Amniotic epithelial cell (primary cell): ENCODE measurements at places on chromosomes 2 and 18.
A peak's percentile ranks its signal among the peaks of the same experiment; 100 is the strongest.

DNA sequence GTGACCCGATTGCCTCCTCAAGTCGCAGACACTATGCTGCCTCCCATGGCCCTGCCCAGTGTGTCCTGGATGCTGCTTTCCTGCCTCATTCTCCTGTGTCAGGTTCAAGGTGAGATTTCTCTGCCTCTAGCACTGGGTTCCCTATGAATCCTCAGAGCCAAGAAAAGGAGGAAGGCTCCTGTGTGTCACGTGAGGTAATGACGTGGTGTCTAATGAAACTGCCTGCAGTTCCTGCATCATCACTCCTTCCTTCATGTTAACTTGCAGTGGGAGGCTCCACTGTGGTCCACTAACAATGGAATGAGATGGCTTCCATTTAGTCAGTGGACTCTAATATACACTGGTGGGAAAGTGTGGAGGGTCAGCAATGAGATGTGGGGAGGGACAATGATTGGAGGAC lies 559 bp downstream of the REG3G start:
- DNase-seq = no peak

- DNase-seq = peak; percentile 40
Measured at GRCh38 chr2:287471-287885, 413 bp downstream of the ALKAL2 start.

DNA sequence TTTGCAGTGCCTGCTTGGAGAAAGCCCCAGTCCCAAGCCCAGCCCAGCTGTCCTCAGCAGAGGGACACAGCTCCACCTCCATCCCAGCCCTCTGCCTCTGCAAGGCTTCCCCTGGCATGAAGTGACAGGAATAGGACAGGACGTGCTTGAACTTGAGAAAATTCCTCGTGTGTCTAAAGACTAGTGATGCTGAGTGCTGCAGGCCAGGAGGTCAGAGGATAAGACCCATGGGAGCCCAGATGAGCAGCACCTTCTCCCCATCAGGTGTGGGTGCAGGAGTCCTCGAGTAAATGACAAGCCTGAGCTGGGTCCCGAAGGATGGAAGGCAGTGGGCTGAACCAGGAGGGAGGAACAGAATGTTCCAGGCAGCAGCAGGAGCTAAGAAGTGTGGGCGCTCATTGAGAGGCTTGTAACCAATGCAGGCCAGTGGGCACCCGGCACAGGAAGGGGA lies 67.8 kb upstream of the UXS1 start:
- no peak for DNase-seq

DNA sequence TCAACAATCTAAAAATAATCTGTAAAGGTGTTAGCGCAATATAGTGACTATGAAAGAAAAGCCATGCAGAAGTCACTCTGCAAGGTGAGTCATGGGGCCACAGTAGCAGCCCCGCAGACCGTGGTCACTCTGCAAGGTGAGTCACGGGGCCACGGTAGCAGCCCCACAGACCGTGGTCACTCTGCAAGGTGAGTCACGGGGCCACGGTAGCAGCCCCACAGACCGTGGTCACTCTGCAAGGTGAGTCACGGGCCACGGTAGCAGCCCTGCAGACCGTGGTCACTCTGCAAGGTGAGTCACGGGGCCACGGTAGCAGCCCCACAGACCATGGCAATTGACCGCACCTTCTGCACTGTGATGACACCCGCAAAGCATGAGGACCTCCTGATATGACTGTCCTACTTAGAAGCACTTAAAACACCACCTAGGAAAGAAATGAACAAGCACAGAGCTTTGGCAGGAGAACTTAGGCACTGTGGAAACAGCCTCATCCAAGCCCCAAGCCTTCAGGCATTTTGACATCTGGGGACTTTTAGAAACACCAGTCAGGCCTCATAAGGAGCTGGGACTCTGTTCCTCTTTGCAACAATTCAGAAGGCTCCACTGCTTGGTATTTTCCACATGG lies 70.1 kb downstream of the LDLRAD4 start:
- DNase-seq = no peak

DNA sequence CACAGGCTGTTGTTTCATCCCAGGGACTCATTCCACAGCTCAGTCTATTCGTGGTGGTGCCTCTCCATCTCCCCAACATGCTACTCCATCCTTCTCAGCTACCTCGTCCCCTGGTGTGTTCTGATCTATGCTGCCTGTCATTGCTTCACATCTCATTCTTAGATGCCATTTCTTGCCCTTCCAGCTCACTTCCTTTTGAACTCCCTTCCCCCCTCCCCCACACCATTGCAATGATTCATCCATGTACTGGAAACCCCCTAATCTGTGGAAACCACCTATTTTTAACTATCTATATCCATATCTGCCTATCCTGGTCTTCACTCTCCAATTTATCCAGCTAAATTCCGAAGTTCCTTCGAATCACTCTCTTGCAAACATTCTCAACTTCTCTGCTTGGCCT lies 65.7 kb upstream of the PARD3B start:
- DNase-seq = peak; percentile 13

GRCh38 chr2:60932954-60933353 lies 51.6 kb downstream of the REL start:
- DNase-seq = no peak

DNA sequence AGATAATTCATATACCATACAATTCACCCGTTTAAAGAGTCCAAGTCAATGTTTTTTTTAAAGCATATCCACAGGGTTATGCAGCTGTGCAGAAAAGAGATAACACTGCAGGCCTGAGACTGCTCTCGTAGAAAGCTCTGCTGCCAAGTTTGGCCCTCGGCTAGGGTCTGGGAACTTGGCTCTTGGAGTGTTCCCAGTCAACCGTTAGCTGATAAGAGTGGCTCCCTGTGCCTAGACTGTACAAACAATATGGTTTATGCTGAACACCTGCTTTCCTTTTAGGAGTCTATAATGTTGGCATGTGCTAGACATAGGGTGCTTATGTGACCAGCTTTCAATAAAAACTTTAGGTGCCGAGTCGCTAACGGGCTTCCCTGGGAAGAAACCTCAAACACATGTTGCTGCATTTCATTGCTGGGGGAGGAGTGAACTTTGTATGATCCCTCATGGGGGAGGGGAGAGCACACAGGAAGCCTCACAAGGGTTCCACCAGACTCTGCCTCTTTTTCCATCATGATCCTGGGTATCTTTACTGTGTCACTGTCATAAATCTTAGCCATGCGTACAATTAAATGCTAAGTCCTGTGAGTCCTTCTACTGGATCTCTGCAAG lies 34.7 kb downstream of the RFX8 start:
- peak; percentile 86 for DNase-seq

- DNase-seq = no peak
Measured at GRCh38 chr2:240024766-240025165, 376 bp downstream of the NDUFA10 start.

DNA sequence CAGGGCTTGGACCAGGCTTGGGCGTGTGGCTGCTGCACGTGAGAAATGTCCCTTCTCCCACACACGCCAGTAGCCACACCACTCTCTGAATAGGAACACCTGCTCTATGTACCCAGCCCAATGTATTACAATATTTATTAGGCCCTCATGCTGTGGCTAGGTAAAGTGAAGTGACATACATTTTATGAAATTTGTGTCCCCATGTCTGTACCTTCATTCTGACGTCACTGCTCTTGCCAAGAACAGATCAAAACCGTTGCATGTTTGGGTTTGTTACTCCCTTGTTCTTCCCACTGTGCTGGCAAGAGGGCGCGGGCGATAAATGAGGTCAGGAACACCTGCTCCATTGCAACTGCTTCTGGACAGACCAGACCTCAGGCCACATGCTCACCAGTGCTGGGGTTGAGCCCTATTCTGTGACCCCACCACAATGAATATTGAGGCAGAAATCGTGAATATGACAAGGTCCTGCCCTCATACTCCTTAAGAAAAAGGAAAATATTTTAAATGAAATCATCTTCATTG lies 436.4 kb upstream of the SALL3 start:
- no peak for DNase-seq

DNA sequence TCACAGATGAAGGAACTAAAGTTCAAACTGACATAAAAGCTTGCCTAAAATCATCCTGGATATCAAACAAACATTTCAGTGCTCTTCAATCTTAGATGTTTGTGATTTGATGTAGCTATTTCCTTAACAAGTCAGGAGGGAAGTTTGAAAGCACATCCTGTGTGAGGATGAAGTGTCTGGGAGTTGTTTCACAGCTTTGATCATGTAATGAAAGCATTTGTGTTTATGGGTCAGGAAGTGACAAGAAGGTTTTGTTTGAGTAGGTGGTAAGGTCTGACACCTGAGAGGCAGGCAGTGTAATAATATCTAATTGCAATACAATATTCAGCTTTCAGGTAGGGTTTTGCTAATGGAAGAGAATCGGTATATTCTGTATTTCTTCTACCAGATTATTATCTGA lies 26.0 kb upstream of the CSRNP3 start:
- no peak for DNase-seq

GRCh38 chr2:207338220-207338607 lies 172.5 kb upstream of the KLF7 start:
- DNase-seq = no peak

GRCh38 chr18:29123706-29124530 lies 947.0 kb upstream of the CDH2 start:
- DNase-seq = peak; percentile 5

DNA sequence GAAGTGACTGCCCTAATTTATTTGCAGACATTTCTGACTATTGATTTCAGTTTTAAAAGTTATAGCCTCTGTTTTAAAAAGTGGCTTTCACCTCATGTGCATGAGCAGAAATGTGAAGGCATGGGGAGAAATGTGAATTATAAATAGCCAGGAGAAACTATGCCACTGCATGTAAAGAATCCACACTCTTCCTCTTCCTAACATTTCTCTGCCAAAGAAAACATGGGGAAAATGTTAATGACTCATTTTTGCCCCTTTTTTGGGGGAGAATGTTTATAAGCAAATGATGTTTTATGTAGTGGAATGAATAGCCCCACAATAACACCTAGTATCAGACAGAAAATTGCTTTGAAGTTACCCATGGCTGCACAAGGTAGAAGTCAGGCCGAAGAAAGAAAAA lies 249.0 kb upstream of the TANK start:
- no peak for DNase-seq

- DNase-seq = no peak
Measured at GRCh38 chr18:78993014-78993926, 13.7 kb downstream of the SALL3 start.

- no peak for DNase-seq
Measured at GRCh38 chr2:239533569-239534316, 132.9 kb upstream of the HDAC4 start.

DNA sequence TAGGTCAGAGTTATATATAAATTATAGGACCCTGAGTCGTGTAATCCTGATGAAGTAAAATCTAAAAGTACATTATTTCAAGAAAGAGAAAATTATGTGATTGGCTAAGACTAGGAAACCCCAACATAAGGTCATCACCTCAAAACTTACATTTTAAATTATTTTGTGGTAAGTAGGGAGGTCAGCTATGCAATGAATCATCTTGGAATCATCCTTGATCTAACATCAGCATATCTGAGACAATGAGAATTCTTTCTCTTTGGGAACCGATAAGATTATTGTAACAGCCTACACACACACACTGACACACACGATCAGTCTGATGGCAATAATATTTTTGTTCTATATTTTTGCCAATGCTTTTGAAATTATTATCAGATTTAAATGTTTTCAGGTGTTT lies 904.8 kb upstream of the CHAC2 start:
- DNase-seq = peak; percentile 77

GRCh38 chr18:48769006-48769636 lies 181.6 kb downstream of the SMAD7 start:
- DNase-seq = no peak

DNA sequence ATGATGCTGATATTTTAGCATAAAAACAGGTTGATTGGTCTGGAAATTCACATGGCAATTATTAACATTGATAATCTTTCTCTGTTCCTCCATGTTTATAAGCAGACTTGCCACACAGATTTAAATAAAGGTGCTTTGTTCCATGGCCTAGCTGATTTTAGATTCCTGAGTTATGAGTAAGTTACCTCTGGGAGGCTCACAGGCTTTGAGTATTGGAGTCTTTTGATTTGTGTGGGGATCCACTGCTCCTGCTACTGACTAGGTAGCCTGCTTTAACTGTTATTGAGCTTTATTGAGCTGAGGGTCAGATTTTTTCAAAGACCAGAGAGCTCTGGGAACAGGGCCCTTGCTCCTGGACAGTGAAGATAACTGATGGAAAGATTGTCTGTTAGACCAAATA lies 166.1 kb downstream of the ANKRD30B start:
- DNase-seq = no peak

GRCh38 chr18:48983793-48984437 lies 33.1 kb upstream of the SMAD7 start:
- DNase-seq = no peak

- DNase-seq = no peak
Measured at GRCh38 chr18:61719671-61720070, 173.1 kb downstream of the RNF152 start.

DNA sequence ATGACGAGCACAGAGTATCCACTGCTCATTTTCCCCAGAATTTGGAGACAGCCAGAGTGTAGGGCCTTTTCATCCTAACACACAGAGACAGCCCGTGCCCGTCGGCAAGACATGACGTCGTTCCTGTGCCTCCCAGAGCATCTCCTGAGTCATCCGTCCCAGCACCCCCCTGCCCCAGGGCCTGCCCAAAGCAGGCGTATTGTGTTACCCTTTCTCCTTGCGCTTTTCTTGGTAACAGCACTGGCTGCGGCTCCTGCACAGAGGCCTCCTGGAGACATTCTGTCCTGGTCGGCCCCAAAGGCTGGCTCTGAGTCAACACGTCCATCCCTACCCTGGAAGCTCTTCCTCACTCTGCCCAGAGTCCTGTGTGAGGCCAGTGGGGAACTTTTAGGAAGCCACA lies 217.1 kb downstream of the KLHL29 start:
- DNase-seq = peak; percentile 80

- no peak for DNase-seq
Measured at GRCh38 chr18:54506516-54507261, 84.4 kb upstream of the DYNAP start.

- DNase-seq = no peak
Measured at GRCh38 chr2:43055985-43056384, 170.4 kb downstream of the ZFP36L2 start.

- DNase-seq = no peak
Measured at GRCh38 chr2:52428224-52428623, 1339.4 kb upstream of the CHAC2 start.

GRCh38 chr2:66634784-66635183 lies 199.9 kb downstream of the MEIS1 start:
- no peak for DNase-seq

GRCh38 chr2:130756053-130756873 lies 923 bp downstream of the AMER3 start:
- peak; percentile 1 for DNase-seq

DNA sequence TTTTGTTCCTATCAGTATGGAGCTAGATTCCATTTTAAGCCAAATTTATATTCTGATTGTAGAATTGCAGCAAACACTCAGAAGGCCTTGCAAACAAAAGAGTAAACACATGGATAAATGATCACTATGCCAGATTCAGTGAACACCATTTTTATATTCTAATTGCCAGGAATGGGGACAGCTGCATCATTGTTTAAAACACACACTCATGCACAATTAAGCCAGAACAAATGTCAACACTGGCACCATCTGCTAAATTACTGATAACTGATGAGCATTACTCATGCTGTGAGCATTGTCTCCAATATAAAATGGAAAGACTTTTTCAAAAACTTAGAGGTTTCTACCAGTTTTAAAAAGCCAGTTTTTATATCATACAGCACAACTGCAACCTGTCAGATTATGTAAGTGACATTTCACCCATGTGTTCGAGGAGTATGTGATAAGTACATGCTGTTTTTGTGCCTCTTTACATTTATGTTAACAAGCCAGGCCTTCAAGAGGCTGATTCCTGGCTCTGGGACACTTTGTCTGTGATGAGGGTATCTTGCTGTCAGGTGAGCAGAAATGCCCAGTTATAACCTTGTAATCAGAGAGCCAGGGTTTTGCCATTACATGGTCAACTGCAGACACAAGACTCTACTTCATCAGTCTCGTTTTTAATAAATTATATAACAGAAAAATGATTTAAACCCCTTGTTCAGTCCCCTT lies 4.4 kb upstream of the ST8SIA5 start:
- no peak for DNase-seq
